ENCODE measurements at places on chromosomes 2 and 18. TPM values are rescaled to one million over a fixed set of nuclear protein-coding genes. Genes with fewer than 3 reads are reported as not detected.

Gene DNMT3A
- 24.9 TPM for total RNA-seq

- peak; percentile 36 for DNase-seq
These were observed 77.7 kb downstream of the APOB start for GRCh38 chr2:20966061-20966595.

DNA sequence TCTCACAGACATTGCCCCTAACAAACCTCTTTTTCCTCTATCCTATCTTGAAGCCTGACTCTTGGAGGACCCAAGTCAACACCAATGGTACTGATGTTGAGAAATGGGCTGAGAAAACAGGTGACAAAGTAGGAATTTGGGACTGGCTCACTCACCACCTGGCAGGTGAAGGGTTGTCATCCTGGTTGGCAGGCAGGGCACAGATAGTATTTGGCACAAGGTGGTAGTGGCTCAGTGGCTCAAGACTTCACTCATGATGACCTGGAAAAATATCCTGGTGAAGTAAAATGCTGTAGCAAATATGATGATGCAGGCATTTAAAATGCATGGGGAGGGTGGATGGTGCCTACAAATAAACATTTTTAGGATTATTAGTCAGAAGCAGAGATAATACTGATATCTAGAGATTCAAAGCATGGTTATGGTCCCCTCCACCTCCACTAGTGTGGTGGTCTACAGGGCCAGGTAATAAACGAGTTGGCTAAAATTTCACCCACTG is 38.0 kb upstream of the GLS start:
- DNase-seq, result no peak

DNA sequence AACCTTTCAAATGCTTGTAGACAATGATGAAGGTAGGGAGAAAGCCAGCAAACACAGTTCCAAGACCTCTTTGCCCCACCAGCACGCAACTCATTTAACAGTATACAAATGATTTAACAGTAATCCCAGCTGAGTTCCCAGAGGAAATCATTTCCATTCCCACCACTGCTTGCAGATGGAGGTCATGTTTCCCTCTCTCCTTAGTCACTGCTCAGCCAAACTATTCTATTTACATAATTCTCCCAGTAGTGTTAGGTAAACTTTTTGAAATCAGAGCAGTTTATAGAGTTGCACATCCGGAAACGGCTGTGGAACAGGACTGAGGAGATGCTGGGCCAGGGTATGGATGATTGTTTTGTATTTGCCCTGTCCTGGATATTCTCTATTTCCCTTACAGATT is 328.5 kb downstream of the FIGN start:
- DNase-seq, result no peak
